ENCODE measurements at places on chromosomes 4 and X. TPM values are rescaled to one million over a fixed set of nuclear protein-coding genes. Genes with fewer than 3 reads are reported as not detected.

- no peak for DNase-seq
Measured at GRCh38 chrX:54386314-54386713, 28.5 kb upstream of the WNK3 start.

- DNase-seq, result no peak
Measured at GRCh38 chr4:187021436-187022205, 298.0 kb upstream of the FAT1 start.

DNA sequence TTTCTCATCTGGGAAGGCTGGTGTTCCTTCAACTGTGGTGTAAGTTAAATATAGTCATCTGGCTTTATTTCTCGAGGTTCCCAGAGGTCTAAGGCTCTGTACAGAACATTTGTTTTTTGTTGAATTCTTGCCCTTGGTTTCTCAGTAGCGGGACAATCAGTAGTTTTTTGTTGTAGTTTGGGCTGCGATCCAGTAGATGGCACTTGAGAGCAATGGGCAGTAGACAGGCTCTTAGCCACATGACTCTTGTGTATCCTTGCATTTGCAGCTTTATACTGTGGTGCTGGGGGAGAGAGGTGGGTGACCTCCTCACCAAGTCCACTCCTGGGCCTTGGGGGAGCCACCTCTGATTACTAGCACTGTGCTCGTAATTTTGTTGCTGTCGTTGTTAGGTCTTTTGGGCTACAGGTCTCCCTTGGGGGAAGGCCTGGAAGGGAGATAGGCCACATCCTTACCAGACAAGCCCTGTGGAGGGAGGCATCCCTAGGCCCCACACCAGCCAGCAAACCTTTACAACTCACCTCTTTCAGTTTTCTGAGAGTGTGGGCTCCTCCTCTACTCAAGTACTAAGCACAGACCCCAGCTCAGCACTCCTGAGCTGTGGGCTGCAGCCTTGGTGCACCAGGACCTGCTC is 8.1 kb downstream of the ETDB start:
- peak; percentile 28 for DNase-seq

The MAGEA8 gene
- total RNA-seq, result not detected

The MAGEB2 gene
- not detected for total RNA-seq
